ENCODE measurements at places on chromosomes 16 and 17.

DNA sequence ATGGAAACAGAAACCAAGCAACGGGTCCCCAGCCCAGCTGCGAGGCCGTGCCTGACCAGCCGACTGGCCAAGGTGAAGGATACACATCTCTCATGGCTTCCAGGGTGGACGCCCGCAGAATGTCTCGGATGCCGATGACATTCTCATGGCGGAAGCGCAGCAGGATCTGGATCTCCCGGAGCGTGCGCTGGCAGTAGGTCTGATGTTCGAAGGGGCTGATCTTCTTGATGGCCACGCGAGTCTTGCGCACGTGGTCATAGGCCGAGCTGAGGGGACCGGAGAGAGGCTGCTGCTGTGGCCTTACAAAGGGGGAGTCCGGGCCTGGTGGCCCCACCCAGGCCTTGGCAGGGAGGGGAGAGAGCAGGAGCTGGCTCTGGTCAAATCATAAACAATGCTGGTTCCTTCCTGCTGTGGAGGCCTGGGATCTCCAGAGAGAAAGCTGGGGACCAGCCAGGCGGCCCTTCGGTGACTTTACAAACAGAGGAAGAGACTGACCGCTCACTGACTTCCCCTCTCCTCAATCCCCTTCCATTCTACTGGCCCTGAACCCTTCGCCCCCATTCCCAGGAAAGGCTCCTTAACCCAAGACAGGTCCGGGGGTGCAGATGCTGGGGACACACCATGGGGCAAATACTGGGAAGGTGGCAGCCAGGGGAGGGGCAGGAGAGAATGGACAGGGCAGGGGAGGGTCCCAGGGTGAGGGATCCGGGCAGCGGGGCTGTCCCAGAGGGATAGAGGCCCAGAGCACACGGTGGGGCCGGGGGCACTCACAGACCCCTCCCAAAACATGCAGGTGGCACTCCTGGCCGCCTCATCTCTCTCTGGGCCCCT is 1.1 kb downstream of the MAPK3 start:
- DNase-seq: no peak

- no peak for DNase-seq
These were observed 140.6 kb downstream of the CLEC16A start for GRCh38 chr16:11084876-11085485.

GRCh38 chr17:16496820-16497489 is 5.0 kb upstream of the LRRC75A start:
- no peak for DNase-seq

GRCh38 chr17:19237389-19238166 is 412 bp downstream of the EPN2 start:
- DNase-seq: no peak

DNA sequence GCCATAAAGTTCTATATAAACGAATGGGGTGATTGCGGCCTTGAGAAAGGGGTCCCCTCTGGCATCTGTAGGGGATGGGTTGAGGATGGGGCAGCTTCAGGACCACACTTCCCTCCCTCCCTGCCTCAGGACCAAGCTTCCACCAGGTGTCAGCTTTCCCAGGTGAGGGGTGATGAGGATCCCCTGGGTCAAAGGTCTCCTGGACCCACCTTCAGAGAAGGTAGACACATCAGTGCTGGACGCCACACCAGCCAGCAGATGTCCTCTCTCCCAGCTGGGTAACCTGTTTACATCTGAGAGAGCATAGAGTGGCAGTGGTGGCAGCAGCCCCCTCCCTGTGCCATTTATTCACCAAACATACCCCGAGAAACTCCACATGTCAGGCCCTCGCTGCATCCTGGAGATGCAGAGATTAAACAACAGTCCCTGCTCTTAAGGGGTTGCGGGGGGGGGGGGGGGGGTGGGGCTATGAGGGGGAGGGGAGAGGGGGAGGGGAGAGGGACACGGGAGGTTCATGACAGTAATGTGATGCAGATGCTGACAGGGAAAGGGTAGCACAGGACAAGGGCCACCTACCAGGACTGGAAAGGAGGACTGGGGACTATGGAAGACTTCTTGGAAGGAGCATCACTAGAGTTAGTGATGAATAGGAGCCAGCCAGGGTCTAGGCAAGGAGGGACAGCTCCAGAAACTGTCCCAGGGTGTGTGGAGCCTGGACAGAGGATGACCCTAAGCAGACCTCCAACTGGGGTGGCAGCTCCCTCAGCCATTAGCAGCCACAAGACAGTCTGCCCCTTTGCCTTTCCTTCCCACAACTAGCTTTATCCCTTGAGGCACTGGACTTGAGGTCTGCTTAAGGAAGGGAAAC is 5.0 kb downstream of the PROCA1 start:
- DNase-seq: no peak

GRCh38 chr16:64051824-64052223 is 1070.0 kb downstream of the CDH11 start:
- DNase-seq: no peak

DNA sequence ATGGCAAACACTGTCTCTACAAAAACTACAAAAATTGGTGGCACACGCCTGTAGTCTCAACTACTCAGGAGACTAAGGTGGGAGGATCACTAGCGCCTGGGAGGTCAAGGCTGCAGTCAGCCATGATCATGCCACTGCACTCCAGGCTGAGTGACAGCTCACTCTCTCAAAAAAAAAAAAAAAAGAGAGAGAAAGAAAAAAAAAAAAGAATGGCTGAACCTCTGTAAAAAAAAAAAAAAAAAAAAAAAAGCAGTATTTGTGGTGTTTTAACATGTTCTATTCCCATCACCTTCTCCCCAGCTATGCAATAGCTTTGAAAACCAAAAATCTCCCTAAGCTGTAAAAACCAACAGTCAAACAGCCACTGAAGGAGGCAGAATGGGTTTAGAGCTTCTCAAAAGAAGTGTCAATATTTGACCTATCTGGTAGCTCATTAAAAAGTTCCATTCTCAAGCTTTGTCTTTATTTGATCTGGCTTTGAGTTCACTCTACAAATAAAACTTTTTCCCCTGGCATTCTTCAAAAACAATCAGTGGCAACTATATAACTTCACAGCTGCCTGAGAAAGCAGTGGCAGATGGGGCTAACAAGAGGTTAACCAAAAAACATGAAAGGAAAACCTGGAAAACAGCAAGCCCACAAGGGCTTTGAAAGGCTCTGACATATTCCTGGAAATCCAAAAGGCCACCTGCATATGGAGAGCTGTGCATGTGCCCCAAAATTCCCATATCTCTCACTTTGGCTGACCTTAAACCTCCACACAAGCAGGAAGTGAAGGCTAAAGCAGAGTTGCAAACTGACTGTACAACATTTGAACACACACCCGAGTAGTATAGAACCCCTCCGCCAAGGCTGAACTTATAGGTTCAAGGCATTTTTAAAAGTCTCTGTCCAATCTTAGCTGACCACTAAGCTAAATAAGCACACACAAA is 36.0 kb downstream of the USP32 start:
- DNase-seq: no peak

DNA sequence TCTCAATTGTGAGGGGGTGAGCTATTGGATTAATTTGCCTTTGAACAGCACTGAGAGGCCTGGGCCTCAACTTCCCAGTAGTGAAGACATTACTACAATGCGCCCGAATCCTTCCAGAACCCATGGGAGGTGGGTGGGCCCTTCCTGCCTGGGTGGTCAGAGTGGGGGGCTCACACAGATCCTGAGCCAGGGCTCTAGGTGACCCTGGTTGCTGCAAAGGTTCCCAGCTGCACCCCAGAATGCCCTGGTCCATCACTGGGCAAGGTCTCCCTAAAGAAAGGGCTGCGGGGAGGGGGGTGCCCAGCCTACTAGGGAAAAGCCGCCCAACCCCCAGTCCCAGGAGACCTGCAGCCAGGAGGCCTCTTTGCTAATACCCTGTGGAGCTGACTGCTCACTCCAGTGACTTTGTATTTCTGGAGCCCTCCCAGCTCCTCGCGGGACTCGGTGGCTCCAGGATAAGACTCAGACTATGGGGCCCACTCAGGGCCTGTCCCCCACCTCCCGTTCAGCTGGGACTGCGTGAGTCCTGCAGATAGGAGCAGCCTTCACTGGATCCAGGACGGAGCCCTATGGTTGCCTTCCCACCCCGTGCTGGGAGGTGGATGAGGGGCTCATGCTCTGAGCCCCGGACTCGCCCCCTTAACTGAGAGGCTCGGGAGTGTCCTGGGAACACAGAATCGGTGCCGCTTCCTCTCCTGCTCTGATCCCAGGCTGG is 40.2 kb downstream of the SLC7A5 start:
- DNase-seq: no peak

GRCh38 chr16:28839899-28840298 is 6.2 kb downstream of the TUFM start:
- no peak for DNase-seq

- DNase-seq: no peak
These were observed 15.2 kb downstream of the UNC119 start for GRCh38 chr17:28537219-28537610.

GRCh38 chr17:48492401-48493298 is 38.2 kb downstream of the HOXB1 start:
- DNase-seq: no peak

All from skeletal muscle cell (primary cell).